ENCODE measurements at places on chromosomes 16 and 17.

DNA sequence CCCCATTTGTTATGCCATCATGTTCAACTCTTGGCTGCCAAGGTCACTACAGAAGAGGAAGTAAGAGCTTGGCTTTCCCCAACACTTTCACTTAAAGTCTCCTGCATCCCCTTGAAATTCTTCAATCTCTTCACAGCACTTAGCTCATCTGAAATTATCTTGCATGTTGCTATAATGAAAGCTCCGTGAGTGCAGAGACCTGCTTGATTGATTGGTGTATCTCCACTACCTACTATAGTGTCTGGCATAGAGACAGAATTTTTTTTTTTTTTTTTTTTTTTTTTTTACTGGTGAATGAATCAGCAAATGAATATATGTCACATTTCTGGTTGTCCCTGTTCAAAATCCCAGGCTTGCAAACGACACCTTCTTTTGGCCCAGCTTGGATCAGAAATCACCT, 1.9 kb upstream of the SDR42E1 start:
- DNase-seq, result no peak

GRCh38 chr17:15954222-15954621, 9.3 kb downstream of the ADORA2B start:
- peak; percentile 77 for DNase-seq

DNA sequence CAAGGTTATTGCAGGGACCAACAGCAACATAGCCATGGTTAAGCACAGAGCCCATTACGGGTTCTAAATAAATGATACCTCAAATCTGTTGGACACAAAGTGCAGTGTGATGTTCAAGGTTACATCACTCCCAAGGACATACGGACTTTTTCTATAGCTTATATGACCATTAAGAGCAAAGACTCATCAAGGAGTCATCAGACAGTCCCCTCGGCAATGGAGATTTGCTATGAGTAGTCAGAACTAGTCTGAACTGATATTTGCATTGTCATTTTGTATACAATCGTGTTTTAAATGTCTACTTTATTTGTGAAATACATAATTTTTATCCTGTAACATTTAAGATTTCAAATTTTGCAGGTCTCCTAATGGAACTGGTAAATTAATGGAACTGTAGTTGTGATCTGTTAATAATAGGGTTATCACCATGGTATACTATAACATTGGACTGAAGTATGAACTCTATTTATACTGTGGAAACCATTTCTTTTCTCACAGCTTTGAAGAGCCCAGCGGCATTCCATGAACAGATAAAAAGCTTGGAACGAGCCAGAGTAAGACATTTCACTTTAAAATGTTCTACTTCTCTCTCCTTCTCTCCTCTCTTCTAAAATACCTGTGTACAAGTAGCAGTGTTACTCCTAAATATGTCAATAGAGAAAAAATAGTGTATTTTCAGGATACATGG, 140.9 kb downstream of the MRTFB start:
- no peak for DNase-seq

DNA sequence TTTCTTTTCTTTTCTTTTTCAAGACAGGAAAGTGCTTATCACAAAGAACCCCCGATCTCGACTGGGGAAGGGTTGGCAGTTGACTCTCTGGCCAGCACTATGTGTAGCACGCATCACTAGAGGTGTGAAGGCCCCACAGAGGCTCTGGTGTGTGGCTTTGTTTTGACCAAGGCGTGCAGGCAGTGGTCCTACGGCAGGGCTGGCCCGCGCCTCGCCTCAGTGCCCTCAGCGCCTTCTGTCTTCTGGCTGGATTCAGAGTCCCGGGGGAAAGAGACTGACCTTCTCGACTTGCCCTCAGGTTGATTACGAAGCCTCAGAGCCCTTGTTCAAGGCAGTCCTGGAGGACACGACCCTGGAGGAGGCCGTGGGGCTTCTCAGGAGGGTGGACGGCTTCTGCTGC, 18.7 kb downstream of the SGSH start:
- no peak for DNase-seq

- DNase-seq, result peak; percentile 40
Measured at GRCh38 chr16:4517812-4518680, 20.5 kb downstream of the CDIP1 start.

DNA sequence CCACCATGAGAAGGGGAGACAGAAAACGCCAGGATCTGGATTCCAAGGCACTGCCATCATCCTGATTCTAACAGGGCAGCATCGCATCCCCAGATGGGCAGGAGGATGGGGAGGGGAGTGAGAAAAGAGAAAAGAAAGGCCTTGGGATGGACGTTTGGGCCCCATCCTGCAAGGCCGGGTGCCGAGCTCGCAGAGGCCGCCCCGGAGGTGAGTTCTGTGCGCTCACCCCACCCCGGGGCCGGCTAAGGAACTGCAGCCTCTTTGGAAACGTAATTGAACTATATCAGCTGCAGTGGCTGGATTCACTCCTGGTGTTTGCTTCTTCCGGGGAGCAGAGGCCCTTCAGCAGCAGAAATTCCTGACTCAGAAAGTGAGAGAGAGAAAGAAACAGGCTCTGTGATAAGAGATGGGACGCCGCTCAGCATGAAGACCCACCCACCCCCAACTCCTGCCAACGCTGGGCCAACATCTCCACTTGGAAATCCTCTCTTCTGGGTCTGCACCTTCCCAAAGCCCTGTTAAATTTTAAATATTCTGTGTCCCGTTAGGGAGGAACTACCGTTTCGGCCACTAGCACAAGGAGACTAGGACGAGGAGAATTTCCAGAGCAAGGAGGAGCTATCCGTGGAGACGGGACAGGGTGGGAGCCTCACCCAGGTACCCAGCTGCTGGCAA, 8.5 kb upstream of the SSTR2 start:
- peak; percentile 72 for DNase-seq

DNA sequence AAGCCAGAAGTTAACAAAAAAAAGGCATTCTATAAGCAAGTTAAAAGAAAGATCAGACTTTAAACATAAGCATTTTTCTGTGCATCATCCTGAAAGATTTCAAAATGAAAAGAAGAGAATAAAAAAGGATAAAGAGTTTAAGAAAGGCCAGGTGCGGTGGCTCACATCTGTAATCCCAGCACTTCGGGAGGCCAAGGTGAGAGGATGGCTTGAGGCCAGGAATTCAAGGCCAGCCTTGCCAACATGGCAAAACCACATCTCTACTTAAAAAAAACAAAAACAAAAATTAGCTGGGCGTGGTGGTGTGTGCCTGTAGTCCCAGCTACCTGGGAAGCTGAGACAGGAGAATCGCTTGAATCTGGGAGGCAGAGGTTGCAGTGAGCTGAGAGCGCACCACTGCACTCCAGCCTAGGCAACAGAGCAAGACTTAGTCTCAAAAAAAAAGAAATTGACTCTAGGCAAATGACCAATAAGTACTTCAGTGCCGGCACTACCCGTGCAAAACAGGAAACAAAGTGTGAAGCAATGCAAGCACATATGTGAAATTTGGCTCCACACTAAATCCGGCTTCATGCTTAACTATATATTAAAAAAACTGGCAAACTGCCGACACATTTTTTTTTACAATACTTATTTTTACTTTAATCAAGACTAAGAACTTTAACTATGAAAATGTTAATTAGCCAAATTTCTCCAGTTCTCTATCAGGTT, 83.2 kb upstream of the C17orf78 start:
- DNase-seq, result peak; percentile 83

DNA sequence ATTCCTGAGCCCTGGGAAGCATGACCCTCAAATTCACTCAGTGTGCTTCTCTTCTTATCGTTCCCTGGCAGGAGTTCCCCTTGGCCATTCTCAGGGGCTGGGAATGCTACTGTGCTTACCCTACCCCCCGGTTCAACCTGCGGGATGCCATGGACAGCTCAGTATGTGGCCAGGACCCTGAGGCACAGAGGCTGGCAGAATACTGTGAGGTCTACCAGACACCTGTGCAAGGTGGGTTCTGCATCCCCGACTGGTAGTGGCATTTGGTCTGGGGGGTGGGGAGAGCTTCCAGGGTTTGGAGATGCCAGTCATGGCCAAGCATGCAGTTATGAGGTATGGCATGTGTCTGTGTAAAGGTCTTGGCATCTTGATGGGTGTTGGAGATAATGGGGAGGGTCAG, 39.4 kb downstream of the WSCD1 start:
- DNase-seq, result no peak

- DNase-seq, result no peak
Measured at GRCh38 chr17:1108478-1108764, 71.4 kb downstream of the ABR start.

DNA sequence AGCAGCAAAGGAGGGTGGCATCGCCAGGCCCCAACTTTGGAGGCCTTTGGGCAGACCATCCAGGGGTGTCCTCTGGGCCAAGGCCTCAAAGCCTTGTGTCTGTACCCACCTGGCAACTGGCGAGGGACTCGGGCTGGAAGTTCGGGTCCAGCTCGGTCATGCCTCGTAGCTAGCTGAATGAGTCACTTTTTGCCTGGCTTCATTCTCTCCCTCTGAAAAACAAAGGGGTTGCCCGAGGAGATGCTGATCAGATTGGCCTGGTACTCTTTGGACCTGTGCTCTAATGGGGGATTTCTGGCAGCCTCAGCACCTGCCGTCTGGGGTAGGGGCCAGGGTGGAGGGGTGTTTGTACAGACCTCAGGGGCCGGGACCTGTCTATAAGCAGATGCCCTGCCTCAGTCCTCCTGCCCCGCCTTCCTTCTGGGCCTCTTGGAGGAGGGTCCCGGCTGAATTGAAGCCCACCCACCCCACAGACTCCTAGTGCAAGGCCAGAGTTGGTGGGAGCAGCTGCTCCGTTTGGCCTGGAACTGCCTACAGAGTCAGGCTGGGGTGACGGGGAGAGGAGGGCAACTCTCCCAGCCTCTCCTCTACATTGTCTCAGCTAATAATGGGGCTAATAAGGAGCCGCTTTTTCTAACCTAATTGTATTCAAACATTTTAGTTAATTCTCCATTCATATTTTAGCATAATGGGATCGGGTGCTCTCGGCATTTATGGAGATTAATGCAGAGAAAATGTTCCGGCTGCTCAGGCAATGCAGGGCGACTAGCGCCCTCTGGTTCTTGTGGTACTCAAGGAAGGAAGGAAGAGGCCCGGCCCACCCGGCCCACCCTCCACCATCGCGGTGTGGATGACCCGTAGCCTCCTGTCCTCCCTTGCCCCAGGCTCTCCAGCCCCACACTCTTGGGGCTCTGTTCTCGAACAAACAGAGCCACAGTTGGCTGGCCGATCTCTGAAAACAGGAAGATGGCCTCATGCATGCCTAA, 21.4 kb upstream of the ABCC3 start:
- DNase-seq, result no peak

DNA sequence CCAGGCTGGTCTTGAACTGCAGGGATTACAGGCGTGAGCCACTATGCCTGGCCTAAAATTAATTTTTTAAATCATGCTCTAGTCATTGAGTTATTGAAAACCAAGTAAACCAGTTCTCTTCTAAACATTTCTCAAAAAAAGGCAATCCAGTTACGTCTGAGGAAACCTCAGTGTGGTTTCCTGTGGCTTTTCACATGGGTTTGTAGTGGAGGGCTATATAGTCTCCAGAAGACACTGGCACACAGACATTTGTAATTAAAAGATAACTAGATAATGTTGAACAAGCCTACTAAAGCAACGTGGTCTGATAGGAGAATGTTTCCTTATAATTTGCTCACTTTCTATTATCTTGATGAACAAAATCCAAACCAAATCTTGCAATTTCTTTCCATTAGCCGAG, 5.2 kb upstream of the TOB1 start:
- no peak for DNase-seq

DNA sequence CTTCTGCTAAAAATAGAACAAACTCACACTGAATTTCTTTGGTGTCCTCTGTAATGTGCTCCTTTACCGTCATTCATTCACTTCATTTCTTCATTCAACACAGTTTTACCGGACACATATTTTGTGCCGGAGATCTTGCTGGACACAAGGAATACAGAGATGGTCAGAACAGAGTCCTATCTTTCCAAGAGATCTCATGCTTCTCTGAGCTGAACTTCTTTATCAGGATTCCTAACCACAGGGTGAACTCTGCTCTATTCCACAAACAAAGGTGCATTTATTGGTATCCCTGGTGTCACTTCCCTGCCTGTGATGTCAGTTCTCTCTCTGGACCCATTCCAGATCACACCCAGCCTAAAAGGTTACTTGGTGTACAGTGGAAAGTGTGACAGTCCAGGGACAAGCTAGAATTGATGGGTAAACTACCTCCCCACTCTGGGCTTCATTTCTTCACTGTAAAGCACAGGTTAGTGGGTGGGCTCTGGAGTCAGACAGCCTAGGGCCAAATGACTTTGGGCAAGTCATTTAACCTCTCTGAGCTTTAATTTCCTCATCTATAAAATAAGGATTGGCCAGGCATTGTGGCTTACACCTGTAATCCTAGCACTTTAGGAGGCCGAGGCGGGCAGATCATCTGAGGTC, 4.2 kb downstream of the IFI35 start:
- no peak for DNase-seq

DNA sequence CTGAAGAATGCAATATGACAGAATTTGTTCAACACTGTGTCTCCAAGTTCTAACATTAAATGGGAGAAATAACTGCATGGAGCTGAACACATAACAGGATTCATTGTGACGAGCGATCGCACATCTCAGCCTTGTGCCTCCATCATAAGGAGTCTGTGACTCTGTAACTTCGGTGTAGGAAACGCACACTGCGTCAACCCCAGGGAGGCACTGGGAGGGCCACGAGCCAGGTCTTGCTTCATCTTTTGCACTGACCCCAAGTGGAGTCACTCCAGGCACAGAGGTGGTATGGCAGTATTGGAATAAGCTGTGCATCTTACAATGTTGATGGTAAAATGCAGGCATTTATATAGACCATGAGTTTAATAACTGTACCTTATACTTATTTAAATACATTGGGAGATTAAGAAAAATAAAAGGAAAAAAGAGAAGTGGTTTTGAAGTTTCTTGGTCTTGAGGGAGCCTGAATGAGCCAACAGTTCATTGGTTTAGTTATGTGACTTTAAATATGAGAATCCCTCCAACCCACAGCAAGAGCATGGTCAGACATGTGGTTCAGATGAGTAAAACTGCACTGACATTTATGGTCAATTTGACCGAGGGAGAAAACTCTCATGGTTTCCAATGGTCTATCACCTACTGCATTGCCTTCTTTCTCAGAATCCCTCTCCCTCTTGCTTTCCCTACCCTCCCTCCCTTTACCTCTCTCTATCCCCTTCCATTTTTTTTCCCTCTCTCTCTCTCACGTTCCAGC, 5.7 kb upstream of the PMP22 start:
- no peak for DNase-seq

GRCh38 chr17:29155966-29156338, 24.2 kb downstream of the MYO18A start:
- no peak for DNase-seq

DNA sequence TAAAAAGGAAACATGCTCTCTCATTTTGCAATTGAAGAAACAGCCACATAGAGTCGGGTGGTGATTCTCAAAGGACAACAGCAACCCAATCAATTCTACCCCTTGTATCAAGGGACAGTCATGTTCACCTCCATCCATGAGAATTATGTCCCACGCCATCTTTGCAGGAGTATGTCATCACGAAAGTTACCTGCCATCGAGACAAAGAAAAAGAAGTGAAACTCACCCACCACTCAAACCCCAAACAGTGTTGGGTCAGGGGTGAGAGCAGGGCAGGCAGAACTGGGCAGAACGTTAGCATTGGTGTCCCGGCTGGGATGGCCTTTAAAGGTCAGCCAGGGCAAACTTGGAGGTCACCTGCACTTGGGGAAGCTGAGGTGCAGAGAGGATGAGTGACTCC, 24.2 kb upstream of the HNF1B start:
- DNase-seq, result no peak

GRCh38 chr16:78562111-78562510, 462.7 kb downstream of the WWOX start:
- DNase-seq, result no peak

GRCh38 chr16:84868829-84869472, 49.2 kb downstream of the CRISPLD2 start:
- DNase-seq, result no peak

All from iris pigment epithelial cell (primary cell).